Hippocampal formation (tissue), 2 donors: ENCODE measurements at places on chromosomes 5 and 9.

GRCh38 chr5:15943487-15943886 lies 236.1 kb downstream of the MARCHF11 start:
- DNase-seq, result no peak

- no peak for DNase-seq
Observed at GRCh38 chr5:59583810-59584562, 309.5 kb downstream of the PDE4D start.

GRCh38 chr9:14205463-14205862 lies 108.5 kb downstream of the NFIB start:
- DNase-seq, result no peak

DNA sequence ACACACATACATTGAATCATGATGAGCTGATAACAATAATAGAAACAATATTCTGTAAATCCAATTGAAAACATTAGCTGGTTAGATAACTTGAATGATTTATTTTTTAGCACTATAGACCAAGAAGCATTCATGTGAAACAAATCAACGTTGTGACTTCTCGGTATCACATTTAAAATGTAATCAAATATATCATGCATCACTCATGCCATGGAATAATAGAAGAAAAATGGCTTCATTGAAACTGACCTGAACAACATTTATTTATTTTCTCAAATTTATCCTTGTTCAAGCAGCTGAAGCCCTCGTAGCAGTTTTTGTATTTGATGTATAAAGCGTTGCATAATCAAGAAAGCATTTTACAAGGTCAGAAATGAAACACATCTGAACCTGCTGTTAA lies 299.6 kb upstream of the CDH18 start:
- no peak for DNase-seq

- DNase-seq, result no peak
Observed at GRCh38 chr5:95590880-95591279, 29.0 kb upstream of the GPR150 start.

DNA sequence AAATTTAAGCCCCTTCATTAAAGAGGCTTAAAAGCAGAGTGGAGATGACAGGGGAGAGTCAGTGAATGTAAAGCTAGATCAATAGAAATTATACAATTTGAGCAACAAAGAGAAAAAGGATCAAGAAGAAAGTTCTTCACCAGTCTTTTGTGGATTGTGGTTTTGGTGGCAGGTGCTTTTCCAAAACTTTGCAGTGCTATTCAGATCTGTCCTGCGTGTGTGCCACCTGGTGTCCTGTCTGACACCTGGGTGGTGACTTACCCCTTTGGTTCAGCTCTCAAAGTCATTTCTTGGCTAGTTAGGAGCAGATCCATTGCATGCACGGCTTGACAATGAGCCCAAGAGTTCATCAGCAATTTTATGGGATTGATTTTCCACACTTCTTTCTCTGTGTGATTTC lies 69.4 kb downstream of the SREK1 start:
- no peak for DNase-seq

- no peak for DNase-seq
Observed at GRCh38 chr5:109694451-109694891, 4.7 kb downstream of the MAN2A1 start.

GRCh38 chr5:81134566-81134965 lies 98.6 kb upstream of the CKMT2 start:
- DNase-seq, result no peak

- no peak for DNase-seq
Observed at GRCh38 chr5:98631311-98632054, 142.0 kb upstream of the RGMB start.

- no peak for DNase-seq
Observed at GRCh38 chr9:93830012-93830596, 125.1 kb downstream of the BARX1 start.

- DNase-seq, result no peak
Observed at GRCh38 chr5:57316798-57317327, 143.0 kb downstream of the GPBP1 start.

DNA sequence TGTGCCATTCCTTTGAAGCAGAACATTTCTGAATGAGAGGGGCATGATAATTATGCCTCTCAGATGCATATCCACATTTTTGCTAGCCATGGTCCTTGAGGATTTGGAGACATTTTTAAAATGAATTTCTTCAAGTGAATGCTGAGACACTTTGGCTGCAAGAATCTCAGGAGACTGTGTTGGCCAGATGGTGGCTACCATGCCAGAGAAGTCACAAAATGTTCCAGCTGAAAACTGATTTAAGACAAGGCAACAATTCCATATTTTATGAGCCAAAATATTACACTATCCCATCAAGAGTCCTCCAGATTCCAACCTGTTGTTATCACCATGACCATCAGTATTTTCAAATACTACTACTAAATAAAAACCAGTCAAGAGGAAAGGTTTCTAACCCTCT lies 859.5 kb upstream of the DMAC1 start:
- DNase-seq, result no peak

DNA sequence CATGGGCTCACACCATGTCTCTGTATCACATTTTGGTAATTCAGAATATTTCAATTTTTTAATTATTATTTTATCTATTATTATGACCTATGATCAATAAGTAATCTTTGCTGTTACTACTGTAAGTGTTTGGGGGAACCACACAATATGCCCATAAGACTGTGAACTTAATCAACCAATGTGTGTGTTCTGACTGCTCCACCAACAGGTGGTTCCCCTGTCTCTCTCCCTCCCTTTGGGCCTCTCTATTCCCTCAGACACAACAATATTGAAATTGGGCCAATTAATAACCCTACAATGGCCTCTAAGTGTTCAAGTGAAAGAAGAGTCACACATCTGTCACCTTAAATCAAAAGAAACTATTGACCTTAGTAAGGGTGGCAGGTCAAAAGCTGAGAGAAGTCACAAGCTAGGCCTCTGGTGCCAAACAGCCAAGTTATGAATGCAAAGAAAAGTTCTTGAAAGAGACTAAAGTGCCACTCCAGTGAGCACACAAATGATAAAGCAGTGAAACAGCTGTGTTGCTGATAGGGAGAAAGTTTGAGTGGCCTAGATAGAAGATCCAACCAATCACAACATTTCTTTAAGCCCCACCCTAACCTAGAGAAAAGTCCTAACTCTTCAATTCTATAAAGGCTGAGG lies 88.7 kb downstream of the DEPDC1B start:
- DNase-seq, result no peak

- DNase-seq, result no peak
Observed at GRCh38 chr5:54045077-54045792, 265.1 kb downstream of the ARL15 start.

- DNase-seq, result no peak
Observed at GRCh38 chr9:105994970-105995369, 300.6 kb downstream of the TMEM38B start.

- DNase-seq, result no peak
Observed at GRCh38 chr5:15748266-15748665, 248.3 kb downstream of the FBXL7 start.

DNA sequence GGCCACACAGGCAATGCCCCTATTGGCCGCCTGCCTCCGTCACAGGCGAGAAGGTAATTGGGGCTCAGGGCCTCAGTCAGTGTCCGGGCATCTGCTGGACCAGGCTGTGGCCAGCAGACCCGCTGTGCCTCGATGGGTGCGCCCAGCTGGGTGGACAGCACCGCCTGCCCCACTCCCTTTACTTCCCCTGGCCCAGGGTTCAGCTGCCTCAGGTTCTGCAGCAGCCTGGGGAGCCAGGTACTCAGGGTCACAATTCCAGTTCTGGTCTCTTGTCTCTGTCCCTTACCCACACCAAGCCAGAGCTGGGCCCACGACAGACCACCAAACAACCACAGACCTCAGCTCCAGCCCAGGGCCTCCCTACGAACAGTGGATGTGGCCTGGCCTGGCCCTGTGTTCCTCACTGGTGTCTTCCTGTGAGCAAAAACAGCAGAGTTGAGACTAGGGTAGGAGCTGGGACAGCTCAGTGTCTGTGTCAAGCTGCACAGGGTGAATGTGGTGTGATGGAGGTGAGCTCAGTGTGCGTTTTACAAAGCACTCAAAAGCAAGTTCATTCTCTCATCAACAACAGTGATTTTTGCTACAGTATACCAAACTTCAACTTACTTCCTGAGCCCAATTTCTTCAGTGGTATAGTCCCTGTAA lies 33.4 kb upstream of the SUSD3 start:
- no peak for DNase-seq

DNA sequence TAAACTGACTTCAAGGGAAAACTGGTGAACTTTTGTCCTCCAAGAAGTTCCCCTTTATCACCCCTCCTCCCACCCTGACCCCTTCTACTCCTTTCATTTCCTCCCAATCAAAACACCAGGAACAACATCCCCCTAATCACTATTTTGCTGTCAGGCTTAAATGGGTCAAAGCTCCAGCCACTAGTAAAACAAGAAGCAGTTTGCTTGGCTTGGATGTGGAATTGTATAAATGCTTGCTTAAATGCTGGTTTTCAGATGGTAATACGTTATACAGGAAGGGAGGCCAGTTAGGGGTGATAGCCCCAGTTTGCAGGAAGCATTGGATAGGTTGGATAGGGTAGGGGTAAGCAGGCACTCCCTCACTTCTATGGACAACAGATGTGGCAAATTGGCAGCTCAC lies 473.6 kb downstream of the AGTPBP1 start:
- no peak for DNase-seq

DNA sequence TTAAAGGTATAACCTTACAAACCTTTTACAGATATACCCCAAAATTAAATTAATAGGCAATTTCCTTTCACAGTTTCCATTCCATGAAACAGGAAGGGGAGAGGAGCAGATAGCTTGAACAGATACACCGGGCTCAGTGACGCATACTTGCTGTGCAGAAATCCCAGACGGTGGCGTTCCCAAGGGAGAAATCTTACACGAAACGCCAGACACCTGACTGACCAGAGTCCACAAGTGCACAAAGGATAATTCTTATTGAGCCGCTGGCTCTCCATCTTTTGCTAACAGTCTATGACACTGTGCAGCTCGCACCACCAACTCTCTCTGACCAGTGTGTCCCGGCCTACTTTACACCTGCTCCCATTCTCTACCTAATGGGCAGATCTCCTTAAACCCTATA lies 37.4 kb downstream of the PTCH1 start:
- DNase-seq, result no peak

GRCh38 chr5:8944005-8944404 lies 601.9 kb downstream of the SEMA5A start:
- DNase-seq, result no peak

- no peak for DNase-seq
Observed at GRCh38 chr5:127609011-127609410, 39.9 kb upstream of the CTXN3 start.

GRCh38 chr9:28616310-28616709 lies 1043.0 kb upstream of the C9orf72 start:
- no peak for DNase-seq

GRCh38 chr9:137764981-137765380 lies 112.6 kb upstream of the CACNA1B start:
- no peak for DNase-seq

DNA sequence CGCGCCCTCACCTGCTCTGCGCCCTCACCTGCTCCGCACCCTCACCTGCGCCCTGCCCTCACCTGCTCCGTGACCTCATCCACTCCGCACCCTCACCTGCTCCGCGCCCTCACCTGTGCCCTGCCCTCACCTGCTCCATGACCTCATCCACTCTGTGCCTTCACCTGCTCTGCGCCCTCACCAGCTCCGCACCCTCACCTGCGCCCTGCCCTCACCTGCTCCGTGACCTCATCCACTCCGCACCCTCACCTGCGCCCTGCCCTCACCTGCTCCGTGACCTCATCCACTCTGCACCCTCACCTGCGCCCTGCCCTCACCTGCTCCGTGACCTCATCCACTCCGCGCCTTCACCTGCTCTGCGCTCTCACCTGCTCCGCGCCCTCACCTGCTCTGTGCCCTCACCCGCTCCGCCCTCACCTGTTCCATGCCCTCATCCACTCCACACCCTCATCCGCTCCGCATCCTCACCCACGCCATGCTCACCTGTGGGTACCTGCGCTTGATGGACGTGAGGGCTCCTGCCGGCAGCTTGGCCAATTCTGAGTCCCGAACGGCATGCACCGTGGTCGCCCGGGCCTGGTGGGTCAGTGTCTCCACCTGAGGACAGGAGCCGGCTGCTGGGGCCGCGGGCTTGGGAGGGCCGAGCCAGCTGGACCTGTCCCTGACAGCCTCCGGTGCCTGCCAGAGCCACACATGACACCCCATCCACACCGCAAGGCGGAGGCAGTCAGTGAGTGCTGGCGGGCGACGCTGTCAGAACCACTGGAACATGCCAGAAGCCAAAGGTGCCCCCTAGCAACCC lies 35.6 kb upstream of the NSMF start:
- no peak for DNase-seq
